GM23248 (cell line): ENCODE measurements at places on chromosomes 1 and 21. TPM values are rescaled to one million over a fixed set of nuclear protein-coding genes. Genes with fewer than 3 reads are reported as not detected.

DNA sequence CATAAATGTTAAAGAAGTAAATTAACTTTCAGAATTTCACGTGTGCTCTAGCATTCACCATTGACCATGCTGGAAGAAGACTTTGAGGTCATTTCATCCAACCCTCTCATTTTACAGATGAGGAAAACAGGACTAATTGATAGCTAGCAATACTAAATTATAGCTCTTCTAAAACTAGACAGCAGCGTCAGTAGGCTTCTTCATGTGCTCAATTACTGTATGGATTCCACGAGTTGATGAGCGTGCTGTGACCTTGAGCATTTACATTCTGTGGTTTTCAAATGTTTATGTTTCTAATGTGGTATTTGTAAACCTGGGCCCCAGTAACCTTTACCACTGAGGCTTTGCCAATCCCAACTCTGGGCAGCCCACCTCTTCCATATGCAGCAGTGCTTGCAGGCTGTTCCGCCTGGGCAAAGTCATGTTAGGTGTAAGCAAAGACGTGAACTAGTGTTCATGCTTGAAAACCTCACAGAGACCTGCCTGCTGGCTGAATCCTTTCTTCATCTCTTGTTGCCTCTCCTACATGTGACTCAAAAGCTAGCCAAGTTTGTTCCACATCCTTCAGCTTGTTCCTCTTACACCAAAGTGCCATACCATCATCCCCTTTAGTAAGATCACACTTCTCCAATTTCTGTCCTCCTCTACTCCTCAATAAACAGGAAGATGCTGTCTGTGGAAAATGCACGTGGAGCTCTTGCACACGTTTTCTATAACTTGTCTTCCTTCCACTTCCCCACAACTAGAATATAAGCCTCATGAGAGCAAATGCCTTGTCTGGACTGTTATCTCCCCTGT lies 17.2 kb downstream of the KCNJ15 start:
- no peak for DNase-seq

- no peak for DNase-seq
These were observed 324.8 kb downstream of the RWDD3 start for GRCh38 chr1:95558791-95559190.

- no peak for DNase-seq
These were observed 116.0 kb downstream of the IER5 start for GRCh38 chr1:181204530-181204929.

GRCh38 chr1:152067150-152067549 lies 21.7 kb downstream of the TCHHL1 start:
- no peak for DNase-seq

DNA sequence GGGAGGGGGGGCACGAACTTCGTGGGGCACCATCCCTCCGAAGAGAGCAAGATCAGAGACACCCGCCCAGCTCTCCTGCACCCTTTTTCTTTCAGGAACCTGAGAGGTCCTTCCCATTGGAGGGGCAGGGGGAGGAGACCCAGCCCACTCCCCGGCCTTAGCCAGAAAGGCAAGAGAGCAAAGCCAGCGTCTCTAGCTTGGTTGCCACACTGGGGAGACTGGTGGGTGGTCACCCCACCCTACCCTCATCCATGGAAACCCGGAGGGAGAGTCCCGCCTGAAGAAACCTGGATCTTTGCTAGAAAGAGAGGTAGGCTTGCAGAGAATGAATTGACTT lies 246 bp downstream of the ATP2B4 start:
- no peak for DNase-seq

GRCh38 chr1:85734931-85735330 lies 26.7 kb upstream of the ZNHIT6 start:
- no peak for DNase-seq

DNA sequence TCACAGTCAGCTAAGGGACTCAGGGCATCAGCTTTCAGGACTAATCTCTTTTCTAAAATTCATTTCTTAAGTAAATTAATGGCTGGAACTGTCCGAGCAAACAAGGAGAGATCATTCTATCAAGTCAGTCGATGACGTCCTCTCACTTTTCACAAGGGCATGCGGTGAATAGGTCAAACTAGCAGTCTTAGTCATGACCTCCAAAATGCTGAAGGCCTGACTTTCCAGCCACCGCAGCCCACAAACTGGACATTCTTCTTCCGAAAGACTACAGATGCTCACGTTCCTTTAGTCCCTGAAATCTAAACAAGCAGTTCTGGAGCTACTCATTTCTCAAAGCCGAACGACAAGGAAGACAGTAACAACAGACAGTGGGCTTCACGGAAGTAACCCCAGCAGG lies 127.9 kb downstream of the TIAM1 start:
- DNase-seq: no peak

DNA sequence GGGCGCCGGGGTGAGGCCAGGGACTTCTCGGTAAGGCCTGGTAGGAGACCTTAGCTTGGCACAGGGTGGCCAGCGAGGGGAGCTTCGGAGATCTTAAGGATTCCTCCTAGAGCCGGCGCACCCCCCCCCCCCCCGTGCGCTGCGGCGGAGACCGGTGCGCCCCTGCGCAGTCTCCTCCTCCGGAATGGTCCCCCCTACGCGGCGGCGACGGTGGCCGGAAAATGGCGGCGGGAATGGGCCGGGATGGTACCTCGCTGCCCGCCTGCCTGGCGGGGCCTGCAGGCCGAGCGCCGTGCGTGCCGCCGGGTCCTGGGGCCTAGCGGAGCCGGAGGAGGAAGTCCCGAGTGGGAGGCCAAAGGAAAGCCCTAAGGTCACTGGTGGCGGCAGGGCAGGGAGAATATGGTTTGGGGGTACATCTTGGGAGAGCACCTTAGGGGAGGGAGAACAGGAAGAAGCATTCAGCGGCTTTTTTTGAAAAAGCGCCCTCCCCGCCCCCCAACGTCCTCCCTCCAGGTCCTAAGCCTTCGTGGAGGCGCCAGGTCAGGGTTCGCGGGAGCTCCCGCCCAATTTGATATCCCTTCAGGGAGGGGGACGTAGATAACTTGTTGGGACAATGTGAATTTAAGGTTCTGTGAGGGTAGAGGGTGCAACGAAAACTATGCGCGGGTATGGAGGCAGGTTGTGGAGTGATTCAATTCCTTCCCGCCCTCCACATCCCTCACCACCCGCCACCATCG lies 429 bp downstream of the SRRM1 start:
- DNase-seq: peak; percentile 47

GRCh38 chr1:5304702-5305101 lies 650.3 kb downstream of the AJAP1 start:
- DNase-seq: no peak

GRCh38 chr1:109931911-109932636 lies 21.4 kb downstream of the CSF1 start:
- no peak for DNase-seq

- DNase-seq: no peak
These were observed 373.0 kb upstream of the ESRRG start for GRCh38 chr1:217096200-217096599.

DNA sequence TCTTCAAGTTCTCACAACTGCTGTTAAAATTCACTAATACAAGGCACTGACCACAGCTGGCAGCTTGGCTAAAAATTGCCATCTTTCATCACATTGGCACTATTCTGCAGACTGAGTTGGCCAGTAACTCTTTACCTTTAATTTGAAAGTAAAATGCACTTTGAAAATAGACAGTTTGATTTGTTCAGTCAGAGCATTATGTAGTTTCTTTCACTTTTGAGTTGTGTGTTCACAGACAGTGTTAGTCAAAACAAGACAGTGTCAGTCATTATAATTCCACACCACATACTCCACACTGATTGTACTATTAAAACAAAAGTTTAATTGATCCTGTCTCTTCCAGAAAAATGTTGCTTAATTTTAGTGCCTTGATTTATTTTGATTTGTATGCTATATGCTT lies 160.7 kb downstream of the SDCCAG8 start:
- DNase-seq: no peak

The BTG2 gene
- polyA plus RNA-seq: 7.5 and 7.9 TPM in 2 replicates

The C1orf141 gene
- polyA plus RNA-seq: not detected in 2 replicates

The ADORA1 gene
- 2.2 and 3.3 TPM in 2 replicates for polyA plus RNA-seq

The ZBTB37 gene
- polyA plus RNA-seq: 0.90 and 0.96 TPM in 2 replicates

The SPTA1 gene
- not detected in 2 replicates for polyA plus RNA-seq

The KIF2C gene
- polyA plus RNA-seq: 16.4 and 16.7 TPM in 2 replicates

The PROK1 gene
- polyA plus RNA-seq: not detected in 2 replicates

The CFHR2 gene
- polyA plus RNA-seq: not detected in 2 replicates
